ENCODE measurements at places on chromosomes 12 and 14.

DNA sequence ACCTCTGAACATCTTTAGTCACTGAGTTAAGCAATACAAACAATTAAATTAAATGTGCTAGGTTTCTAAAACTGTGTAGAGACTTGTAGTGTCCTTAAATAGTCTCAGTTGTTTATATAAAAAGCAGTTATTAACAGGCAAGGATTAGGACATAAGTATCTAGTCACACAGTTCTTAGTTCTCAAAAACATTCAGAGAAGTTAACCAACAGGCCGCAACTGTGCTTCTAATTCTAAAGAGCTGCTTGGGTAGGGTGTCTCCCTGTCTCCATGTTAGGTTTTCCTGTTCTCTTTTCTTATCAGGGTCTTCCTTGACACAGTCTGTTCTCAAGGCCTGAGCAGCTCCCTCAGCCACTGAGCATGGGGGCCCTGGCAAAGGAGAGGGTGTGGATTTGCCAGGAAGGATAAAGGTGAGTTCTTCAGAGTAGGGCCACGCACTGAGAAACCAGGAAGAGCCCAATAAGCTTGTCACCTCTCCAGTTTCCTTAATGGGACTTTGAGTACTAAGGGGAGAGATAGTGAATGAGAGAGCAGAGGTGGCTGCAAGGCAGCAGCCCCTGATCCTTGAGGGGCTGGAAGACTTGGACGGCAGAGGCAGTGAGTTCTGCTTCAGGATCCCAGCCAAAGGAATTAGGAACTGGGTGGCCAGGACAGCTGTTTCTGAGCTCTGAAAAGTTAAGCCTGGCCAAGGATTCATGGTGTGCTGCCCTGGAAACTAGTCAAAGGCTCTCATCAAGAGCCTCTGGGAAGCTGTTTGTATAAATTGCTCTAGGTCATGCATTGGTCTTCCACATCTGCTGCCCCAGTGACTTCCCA lies 177.3 kb downstream of the MYRFL start:
- no peak for DNase-seq

- no peak for DNase-seq
These were observed 122.8 kb downstream of the VRK1 start for GRCh38 chr14:96920023-96920422.

DNA sequence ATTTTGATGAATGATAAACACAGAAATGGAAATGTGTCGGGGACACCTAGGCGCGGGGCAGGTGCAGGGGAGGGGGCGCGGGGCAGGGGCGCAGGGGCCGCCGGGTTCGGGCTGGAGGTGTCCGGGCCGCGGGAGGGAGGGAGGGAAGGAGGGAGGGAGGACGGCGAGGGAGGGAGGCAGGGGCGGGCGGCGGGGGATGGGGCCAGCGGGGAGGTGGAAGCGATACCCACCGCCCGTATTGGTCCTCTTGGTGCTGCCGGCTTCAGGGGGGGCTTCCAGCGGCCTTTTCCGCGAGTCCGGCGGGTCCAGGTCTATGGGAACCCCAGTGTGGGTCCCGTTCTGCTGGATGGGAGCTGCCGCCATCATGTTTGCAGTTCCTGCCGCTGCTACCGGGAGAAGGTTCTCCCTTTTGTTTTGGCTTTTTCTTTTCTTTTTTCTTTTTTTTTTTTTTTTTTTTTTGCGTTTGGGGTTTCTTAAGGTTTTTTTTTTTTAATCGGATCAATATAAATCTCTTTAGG lies 703 bp downstream of the NOVA1 start:
- no peak for DNase-seq

DNA sequence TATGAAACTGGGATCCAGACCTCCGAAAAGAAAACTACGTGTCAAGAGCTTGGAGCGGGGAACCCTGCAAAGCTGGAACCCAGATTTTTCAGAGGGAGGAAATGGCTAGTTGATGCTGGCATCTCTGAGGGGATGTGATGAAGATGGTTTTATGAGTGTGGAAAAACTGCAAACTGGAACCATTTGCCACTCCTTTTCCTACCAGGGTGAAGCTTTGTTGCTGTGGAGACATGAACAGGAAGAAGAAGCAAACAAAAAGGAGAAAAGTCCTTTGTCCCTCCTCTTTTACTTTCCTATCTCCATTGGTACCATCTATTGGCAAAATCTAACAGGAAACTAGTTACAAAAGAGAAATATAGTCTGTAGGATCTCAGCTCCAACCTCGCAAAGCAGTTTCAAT lies 39.2 kb downstream of the CDK17 start:
- no peak for DNase-seq

GRCh38 chr12:27014085-27014858 lies at the start of gene TM7SF3:
TM7SF3 (minus strand) TSS chr12:27014384; CDS start chr12:27014168, 216 bp downstream.
- DNase-seq, result peak; percentile 95

- DNase-seq, result peak; percentile 57
These were observed 55.0 kb downstream of the PHETA1 start for GRCh38 chr12:111313833-111314259.

GRCh38 chr14:104985675-104986486 lies at the start of gene CLBA1:
CLBA1 (plus strand) TSS chr14:104985788; CDS start chr14:104986432, 644 bp downstream.
- DNase-seq, result peak; percentile 92

DNA sequence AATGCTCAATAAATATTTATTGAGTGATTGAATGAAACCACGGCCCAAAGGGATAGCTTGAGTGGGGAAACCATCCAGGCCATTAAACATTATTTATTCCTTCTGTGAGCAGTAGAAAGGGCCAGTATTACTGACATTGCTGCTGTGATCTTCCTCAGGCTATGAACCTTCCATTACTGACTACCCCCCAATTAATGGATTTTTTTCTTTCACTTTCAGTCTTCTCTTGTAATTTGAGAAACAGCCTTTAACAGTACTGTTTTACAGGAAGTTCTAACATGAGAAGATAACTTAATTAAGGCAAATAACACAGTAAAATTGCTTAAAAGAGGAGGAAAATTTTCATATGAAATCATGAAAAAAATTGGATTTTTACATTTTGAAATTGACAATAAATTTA lies 629.5 kb downstream of the TRHDE start:
- no peak for DNase-seq

DNA sequence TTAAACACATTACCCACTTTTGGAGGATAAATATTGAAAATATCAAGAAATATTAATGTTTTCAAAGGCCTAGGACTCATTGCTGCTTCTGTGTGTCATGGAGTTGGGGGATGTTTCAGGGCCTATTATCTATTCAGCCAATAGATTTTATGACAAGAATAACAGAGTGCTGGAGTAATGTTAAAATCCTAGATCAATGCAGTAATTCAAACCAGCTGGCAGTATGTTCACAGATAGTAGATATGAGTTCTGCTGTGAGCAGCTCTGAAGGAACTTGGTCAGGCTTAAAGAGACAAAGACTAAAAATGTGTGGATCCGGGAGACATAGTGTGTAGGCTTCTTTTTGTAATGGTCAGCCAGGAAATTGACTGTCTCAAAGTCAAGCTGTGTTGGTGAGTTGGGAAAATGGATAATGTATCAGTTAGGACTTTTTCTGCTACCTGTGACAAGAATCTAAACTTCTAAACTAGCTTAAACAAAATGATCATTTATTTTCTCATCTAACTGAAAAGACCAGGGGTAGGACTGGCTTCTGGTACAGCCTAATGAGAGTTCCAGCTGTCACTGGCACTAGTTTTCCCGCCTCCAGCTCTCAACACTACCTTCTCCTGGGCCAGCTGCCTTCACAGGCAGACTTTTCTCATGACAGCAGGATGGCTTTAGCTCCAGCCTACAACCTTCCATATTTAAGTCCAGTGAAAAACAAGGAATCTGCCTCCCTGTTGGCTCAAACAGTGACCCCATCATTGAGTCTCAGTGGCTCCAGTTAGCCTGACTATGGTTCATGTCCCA lies 16.3 kb upstream of the POLR3B start:
- DNase-seq, result no peak

GRCh38 chr12:7806863-7807487 lies 17.8 kb downstream of the NANOG start:
- peak; percentile 55 for DNase-seq

DNA sequence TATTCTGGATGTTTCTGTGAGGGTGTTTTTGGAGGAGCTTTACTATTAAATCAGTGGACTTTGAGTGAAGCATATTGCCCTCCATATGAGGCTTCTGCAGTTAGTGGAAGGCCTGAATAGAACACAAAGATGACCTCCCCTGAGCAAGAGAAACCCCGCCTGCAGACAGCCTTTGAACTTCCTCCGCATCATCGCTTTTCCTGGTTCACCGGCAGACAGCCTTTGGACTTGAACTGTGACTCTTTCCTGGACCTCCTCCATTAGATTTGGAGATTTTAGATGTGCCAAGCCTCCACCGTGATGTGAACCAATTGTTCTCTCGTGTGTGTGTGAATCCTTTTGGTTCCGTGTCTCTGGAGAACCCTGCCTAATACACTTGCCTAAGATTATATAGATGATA lies 208.4 kb downstream of the EFCAB11 start:
- DNase-seq, result no peak

DNA sequence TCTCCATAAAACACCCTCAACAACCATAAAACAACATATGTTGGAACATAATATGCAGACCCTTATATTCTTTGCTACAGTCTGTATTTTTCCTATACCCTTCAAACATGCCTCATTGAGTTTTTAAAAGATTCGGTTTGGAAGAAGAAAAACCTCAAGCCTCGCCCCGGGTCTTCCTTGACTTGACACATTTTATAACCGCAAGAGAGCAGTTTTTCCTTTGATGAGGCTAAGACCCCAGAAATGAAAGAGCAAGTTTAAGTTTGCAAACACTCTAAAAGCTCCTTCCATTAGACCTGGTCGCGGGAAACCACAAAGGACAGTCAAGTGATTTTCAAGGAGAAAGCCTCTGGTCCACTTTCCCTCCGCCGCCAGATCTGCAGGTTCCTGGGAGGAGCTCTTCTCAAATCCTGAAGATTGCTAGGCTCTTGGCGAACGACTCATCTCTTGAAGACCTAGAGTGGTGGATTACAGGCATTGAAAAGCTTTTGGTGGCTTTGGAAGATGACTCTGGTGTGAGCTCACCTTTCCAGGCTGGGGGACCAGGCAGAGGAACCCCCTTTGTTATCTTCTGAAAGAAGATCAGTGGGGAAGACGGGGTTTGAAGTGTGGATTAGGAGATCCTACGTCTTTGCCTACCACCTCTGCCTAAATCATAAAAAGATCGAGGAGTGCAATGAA lies at the start of gene ASCL4:
Gene ASCL4, plus strand, starts transcription at position 356 of the 681 bp plus-strand sequence. CDS start 515 bp downstream, outside the sequence.
- no peak for DNase-seq

GRCh38 chr14:22822571-22823098 lies 7.1 kb upstream of the MRPL52 start:
- DNase-seq, result peak; percentile 75

GRCh38 chr12:81953541-81953940 lies 194.4 kb upstream of the PPFIA2 start:
- DNase-seq, result no peak

DNA sequence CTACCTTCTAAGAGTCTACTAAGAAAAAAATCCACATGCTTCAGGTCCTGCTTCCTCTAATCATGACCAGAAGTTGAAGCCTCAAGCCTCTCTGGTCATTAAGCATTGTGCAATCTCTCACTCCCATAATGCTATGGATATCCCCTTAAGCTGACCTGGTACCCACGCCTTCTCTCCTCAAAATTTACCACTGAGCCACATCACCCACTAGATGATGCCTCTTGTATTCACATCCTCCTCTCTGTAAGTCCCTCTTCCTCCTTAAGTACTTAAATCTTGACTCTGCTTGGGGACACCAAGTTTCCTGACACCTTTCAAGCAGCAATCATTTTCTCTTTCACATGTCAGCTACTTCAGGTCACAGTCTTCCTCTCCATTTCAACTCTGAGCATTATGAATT lies 9.8 kb downstream of the GALNT4 start:
- DNase-seq, result no peak

DNA sequence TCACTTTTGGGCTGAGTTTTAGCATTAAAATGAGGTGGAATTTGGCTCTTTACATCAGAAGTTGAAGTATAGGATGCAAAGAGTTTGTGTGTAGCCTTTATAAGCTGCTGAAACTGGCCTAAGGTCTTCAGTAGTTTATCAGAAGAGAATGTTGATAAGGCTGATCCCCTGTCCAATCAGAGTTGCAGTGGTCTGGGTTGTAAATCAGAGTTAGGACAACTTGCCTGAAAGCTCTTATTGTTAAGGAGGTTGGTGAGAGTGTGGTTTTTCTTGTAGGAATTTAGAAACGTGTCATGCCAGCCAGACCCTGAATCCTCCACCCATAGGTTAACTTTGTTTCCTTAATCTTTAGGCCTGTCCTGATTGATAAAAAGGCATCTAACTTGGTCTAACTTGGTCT lies 143.5 kb downstream of the ST8SIA1 start:
- DNase-seq, result no peak

GRCh38 chr14:39784461-39784860 lies 352.2 kb upstream of the FBXO33 start:
- DNase-seq, result no peak

DNA sequence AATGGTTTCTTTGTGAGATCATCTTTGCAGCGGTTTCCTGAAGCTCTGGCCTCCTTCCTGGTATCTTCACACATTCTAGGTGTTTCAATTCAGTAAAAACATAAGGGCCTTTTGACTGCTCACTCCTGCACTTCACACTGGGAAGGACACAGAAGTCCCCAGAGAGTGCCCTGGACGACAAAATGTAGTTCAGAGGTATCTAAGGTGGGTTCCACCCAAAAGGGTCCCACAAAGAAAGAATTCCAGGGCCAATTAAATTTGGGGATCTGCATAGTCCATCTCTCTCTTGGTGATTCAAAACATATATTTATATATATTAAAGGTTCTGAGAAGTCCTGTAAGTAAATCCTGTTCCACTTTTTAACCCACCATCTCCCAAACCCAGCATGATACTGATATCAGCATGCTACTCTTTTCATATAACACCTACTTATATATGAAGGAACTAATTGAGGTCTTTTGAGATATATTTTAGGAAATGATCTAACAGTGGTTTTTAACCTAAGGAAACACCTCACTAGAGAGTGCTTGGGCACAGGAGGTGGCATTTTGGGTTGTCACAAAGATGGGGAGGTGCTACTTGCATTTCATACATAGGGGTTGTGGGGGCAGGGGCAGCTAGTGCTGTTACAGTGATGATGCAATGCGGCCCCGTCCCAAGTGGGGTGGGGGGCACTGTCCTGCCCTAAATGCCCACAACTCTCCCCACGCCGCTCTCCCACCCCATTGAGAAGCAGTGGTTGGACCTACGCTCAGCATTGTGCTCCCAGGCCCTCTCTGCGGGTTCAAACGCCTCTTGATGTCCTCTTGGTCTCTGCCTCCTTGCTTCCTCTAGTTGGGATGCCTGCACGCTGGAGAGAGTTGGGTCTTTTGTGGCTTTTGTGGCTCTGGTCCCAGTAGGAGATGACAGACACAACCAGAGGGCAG lies 109.4 kb downstream of the ARF6 start:
- DNase-seq, result peak; percentile 86

DNA sequence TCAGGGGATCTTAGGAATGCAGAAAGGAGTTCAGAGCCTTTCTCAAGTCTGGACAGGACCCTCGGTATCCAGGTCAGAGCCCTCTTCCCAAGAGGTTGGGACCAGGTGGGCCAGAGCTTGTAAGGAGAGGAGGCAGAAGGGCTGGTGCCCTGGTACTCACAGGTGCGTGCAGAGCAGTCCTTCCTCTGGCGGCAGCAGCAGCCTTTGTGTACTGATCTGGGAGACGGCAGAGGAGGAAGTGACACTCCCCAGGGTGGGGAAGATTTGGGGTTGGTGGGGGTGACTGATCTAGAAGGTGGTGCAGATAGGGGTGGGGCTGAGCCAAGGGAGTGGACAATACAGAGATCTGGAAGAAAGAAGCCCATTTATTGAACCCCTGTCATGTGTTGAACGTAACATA lies at the start of gene ITGB7:
Gene ITGB7, minus strand, starts transcription at position 210 of the 400 bp plus-strand sequence. CDS start 6,808 bp downstream, outside the sequence.
- peak; percentile 76 for DNase-seq
